ENCODE measurements at places on chromosomes 16 and 17. TPM values are rescaled to one million over a fixed set of nuclear protein-coding genes. Genes with fewer than 3 reads are reported as not detected.

The SKAP1 gene
- total RNA-seq = 0.69 TPM

The NXN gene
- 10.7 TPM for total RNA-seq

The SLFN11 gene
- total RNA-seq = 82.3 TPM

The CD7 gene
- total RNA-seq = not detected
